Ascending aorta (tissue), 2 donors: ENCODE measurements at places on chromosomes 5 and 9.

GRCh38 chr5:140024928-140025327, 18.2 kb downstream of the NRG2 start:
- no peak for DNase-seq

DNA sequence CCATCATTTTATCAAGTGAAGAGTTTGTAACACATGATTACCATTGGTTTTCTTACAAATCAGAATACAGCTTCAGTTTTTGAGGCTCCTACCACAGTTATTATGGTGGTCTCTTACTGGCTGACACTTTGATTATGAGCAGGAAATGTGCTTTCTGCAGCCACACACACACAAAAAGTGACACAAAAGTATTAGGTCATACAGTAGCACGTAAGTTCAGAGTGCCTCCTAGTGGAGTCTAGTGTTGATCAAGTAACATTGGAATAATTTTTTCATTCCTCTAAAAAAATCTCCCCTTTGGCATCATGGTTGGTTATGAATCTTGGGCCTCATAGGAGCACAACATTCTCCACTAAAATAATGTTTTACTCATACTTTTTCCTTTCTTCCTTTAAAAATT, 37.6 kb downstream of the PAM start:
- no peak for DNase-seq

DNA sequence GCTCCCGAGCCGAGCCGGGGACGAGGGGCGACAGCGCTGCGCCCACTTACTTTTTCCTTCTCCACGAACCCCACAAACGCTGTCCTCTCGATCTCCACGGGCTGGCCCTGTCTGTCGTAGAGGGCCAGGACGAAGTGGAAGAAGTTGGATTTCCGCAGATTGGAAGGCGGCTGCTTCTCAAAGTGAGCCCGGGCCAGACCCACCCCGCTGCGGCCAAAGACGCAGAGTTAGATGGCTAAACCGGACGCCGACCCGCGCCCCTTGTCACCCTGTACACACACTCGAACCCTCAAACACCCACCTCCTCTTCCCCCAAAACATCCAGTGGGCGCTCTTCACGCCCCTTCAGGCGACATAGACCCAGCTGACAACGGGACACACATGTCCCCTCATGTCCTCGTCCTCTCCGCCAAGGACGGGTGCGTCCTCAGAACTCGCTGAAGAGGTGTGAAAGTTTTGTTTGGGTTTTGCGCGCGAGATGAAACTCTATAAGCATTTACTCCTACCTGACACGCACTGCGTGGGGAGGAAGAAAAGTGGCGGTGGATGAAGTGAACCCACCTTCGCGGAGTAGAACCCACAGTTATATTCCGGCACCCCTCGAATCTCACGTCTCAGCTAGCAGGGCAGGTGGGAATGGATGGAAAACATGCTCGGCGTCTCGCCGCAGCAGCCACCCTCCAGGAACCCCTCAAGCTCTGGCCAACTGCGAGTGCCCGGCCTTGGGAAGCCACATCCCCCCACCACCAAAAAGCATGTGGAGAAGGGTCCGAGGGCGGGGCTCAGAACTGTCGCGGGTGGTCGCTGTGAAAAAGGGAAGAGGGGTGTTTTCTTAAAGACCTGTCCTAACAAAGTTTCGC, 2.6 kb downstream of the EBF1 start:
- no peak for DNase-seq

GRCh38 chr5:144458216-144458615, 287.5 kb downstream of the KCTD16 start:
- no peak for DNase-seq

- DNase-seq = no peak
These were observed 19.4 kb upstream of the TNFSF15 start for GRCh38 chr9:114825126-114825795.

DNA sequence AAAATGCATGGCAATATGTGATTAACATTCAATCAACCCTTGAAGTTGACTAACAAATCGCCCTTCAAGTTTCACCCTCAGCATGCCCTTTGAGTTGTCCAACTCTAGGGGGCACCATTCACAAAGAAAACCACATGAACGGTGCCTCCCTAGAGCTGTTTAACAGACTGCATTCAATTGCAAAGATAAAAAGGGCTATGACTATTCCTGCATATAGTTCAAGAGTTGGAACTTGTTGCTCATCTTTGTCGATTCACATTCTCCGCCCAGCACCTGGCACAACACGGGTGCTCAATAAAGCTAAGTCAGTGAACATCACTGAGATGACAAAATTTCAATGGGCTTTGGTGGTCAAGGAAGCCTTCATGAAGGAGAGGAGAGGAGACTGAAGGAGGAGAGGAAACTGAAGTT, 69.6 kb upstream of the SLC30A5 start:
- DNase-seq = no peak

DNA sequence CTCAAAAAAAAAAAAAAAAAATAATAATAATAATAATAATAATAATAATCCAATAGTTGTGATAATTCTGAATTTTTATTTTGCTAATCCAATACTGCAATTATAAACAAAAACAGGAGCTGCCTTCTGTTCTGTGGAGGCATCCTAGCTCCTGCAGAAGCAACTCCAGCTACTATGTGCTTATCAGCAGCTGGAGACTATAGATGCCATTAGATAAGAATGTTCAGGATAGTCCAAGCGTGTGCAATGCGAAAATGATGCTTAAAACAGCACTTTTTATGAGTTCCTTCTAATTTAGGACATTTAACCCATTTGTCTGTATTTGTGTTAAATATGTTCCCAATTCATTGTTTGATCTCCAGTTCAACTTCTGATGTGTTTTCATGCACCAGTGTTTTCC, 220.6 kb upstream of the RASEF start:
- DNase-seq = no peak

DNA sequence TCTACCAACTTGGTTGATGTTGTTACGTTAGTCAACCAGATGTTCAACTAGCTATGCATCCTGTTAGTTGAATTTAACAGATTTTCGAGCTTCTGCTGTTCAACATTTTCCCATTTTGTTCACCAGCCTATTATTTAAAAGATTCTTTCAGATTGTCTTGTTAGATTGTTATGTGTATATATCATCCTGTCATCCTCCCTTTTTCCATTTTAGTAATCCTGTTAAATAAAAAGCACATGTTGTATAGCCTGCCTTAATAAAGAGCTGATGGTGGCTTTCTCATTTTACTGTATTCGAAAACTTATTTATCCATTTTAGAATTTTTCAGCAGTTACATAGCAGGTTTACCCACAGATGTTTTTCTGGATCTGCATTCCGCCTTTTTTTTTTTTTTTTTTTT, 4.3 kb downstream of the TMEFF1 start:
- DNase-seq = no peak

DNA sequence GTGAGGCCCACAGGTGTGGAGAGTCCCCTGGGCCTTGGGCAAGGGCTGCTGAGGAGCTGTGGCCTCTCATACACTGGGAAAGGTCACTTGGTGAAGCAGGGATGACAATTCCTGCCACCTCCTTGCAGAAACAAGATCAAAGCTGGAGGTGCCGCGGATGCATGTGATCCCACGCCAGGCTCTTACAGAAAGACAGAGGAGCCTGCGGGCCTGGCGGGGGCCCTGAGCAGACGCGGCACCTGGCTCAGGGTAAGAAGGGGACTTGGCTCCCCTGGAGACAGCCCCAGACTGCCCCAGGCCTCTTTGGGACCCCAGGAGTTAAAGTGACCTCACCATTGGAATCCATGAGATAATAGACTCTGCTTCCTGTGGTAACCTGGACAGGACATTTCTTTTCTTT, 4.8 kb downstream of the GFPT2 start:
- DNase-seq = no peak

DNA sequence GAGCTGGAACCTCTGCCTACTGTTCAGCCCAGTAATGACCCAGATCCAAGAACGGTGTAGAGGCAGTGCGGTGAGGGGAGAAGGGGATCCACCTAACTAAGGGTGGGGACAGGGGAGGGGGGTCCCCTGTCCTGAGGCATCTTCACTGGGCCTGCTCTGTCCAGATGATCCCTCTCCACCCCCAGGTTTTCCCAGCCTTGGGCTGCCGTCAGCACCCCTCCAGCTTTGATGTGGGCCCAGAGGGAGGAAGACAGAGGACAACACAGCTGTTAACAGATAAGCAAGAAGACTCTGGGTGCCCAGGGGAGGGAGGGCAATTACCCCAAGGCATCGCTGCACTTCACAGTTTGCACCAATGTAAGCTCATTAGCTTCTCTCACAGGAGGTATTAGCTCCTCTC, 19.3 kb downstream of the BICD2 start:
- DNase-seq = no peak

- DNase-seq = no peak
These were observed 1732.4 kb upstream of the CDH6 start for GRCh38 chr5:29460971-29461559.

- DNase-seq = no peak
These were observed 13.9 kb upstream of the ANKRD18A start for GRCh38 chr9:38634315-38634714.

DNA sequence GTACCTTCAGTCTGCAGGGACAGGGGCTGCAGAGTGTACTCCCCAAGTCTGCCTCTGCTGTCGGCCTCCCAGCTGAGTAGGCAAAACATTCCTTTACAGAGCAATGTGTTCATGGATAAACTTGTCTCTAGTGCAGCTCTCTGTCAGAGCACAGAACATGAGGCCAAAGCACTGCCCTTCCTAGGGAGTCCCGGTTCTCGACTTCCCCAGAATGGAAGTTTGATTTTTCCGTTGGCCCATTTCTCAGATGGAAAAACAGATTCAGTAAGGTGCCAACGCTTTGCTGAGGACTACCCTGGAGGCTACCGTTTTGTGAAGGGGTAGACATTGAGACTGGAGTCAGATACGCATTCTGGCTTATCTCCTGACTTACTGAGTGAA, 422 bp upstream of the TRIM32 start:
- DNase-seq = no peak

GRCh38 chr5:32462618-32463017, 18.1 kb upstream of the ZFR start:
- DNase-seq = no peak

DNA sequence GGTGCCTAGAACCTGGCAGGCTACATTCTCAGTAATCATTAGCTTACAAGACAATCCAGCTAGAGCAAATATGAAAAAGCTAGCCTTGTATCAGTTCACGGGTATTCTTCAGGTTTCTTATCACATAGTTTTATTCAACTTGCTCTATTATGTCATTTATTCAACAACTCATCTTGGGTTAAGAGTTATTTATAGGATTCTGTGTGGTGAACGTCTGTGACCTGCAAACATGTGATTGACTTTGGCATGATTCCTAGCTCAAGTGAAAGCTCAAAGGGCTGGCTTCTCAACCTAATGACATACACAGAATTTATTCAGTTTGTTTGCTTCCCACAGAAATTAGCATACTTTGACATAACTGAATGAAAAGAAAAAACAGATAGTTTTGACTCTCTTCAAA, 173.1 kb downstream of the PLPPR1 start:
- DNase-seq = no peak

DNA sequence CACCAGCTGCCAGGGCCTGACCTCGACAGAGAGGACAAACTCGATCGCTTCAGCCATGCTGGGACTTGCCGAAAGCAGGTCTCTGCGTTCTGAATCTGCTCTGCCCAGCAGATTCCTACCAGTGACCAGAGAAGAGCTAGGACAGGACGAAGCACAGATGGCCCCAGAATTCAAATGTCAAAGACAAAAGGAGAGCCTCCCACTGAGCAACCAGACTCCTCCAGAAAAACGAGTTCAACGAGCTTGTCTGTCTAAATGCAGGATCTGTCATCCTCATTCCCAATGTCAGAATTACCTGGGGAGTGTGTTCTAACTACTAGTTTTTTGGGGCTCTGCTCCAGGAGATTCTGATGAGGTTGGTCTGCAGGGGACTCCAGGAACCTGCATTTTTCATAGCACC, 13.4 kb downstream of the AK8 start:
- DNase-seq = no peak

DNA sequence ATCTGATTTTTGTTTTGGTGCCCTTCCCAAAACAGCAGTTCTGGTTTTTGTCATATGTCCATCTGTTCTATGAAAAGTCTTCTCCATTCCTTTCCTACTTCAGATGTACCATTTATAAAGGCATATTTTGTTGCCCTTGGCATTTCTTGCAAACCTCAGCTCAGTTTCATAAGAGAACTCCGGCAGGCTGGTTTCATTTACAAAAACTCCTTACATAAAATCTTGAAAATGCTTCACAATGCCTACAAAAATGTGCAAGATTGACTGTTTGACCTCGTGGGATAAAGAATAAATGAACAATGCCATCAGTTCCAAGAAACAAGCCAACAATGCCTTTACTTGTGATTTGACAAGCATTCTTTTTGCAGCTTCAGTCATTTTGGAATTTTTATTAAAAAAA, 39.1 kb upstream of the CTNNAL1 start:
- DNase-seq = no peak

DNA sequence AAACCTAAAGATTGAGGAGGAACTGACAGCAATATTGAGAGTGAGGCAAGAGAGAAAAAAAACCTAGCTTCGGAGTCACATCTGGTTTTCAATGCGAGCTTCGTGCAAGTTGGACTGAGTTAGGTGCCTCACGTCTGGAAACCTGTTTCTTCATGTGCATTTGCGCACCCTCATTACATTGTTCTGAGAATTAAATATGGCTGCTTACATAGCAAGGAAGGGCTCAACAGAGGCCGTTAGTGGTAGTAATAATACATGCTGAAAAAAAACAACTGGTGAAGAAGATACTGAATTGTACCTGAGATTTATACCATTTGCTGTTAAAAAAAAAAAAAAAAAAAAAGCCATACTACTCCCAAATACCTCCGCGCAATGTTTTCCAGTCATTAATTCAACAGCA, 18.6 kb downstream of the DNAJA1 start:
- no peak for DNase-seq

- DNase-seq = no peak
These were observed 246.6 kb upstream of the CCNG1 start for GRCh38 chr5:163190784-163191183.

DNA sequence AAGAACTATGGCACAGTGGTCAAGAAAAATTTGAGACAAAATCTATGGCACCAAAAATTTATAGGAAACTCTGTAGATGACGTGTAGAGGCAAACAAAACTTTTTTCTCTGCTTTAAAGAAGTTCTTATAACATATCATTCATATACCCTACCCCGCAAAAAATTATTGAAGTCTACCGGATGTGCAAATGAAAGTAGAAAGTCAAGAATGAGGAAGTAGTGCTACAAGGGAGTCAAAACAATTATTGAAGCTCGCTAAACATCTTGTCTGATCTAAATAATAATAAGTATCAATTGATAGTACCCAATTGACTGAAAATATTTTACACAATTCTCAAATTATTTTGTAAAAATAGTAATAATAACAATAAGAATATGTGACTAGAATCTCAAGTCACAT, 398.5 kb downstream of the TAF11L14 start:
- no peak for DNase-seq
